ENCODE measurements at places on chromosomes 2 and 18. TPM values are rescaled to one million over a fixed set of nuclear protein-coding genes. Genes with fewer than 3 reads are reported as not detected.

Gene IL36G
- not detected for total RNA-seq

Gene ASB18
- total RNA-seq: not detected

DNA sequence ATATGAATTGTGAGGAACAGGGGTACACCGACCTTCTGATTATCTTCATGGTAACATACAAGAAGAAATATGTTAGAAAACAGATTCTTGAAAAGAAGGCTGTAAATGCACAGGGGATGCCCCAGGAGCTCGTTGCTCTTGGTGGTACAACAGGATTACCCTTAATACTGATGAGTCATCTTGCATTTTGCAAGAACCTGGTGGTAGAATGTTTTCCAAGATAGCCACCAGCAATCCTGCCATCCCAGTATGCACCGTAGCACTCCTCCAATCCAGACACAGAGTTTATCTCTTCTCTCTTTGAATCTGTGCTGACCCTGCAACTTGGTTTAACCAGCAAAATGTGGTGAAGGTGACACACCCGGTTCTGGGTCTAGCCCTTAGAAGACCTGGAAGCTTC lies 238.3 kb downstream of the EN1 start:
- no peaks in the 10 kb centered on the region for H3K36me3 ChIP-seq
- H3K4me1 ChIP-seq: no peaks in the 10 kb centered on the region
- no peak overlapping the region for H3K4me3 ChIP-seq
- DNase-seq: no peak

DNA sequence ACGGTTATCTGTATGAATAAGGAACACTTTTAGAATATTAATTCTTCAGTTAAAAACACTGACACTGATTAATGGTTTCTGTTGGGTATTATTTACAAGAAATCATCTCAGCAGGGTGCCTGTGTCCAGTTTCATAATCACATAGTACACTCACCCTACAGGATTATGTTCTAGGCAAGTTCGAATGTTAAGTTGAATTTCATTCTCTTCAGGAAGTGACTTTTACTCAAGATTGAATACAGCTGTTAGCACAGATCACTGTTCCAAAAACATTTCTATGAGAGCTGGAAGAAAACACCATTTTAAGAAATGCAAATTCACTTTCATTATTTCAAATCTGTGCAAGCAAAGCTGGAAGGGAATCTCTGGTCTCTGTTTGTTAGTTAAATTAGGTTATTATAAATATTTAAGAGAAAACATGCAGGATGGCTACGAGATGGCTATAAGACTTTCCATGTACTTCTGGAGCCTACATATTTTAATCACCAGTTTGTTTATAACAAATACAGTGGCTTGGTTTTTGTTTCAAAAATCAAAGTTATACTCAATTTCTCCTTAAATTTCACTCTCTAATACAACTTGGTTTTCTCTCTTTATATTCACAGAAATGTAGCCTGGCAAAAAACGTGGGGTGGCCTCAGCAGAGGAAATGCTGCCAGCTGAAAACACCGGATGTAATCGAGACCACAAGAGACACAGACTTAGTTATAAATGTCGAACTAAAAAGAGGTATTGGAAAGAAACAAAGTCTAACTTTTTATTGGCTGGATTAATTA lies 65.8 kb downstream of the RBMS1 start:
- H3K27me3 ChIP-seq: no peaks in the 10 kb centered on the region
- H3K27ac ChIP-seq: peak overlapping the region; percentile 48
- H3K4me3 ChIP-seq: peak overlapping the region; percentile 9
- no peaks in the 10 kb centered on the region for H3K4me1 ChIP-seq
- DNase-seq: peak; percentile 77
- no peaks in the 10 kb centered on the region for H3K36me3 ChIP-seq

DNA sequence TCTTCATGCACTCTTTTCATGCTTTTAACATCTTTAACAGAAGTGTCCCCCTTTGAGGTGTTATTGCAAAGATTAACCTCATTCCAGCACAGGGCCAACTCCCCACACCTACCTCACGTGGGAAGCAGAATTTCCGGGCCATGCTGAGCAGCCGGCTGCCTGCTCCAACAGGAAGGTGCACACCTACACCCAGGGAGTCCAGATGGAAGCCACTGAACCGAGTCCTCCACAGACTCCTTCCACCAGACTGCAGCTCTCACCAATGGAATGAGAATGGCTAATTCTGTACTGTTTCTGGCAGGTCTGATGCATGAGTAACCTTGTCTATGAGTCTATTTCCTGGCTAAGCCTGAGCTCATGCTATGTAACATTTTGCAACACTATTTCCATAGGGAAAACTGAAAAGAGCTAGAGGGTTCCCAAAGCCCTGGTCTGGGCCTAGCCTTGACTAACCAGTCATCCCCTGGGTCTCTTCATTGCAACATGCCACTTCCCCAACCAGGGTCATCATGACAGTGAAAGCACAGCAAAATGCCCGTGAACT lies 11.0 kb downstream of the ERFE start:
- H3K4me3 ChIP-seq: no peak overlapping the region
- no peaks in the 10 kb centered on the region for H3K4me1 ChIP-seq
- H3K27me3 ChIP-seq: no peaks in the 10 kb centered on the region
- DNase-seq: no peak
- peaks cover 55% of the 10 kb centered on the region for H3K36me3 ChIP-seq

- H3K4me1 ChIP-seq: no peaks in the 10 kb centered on the region
- DNase-seq: no peak
- H3K27me3 ChIP-seq: no peaks in the 10 kb centered on the region
- H3K36me3 ChIP-seq: peaks cover 4% of the 10 kb centered on the region
- no peak overlapping the region for H3K4me3 ChIP-seq
Observed at GRCh38 chr18:45916302-45916701, 50.8 kb downstream of the EPG5 start.

DNA sequence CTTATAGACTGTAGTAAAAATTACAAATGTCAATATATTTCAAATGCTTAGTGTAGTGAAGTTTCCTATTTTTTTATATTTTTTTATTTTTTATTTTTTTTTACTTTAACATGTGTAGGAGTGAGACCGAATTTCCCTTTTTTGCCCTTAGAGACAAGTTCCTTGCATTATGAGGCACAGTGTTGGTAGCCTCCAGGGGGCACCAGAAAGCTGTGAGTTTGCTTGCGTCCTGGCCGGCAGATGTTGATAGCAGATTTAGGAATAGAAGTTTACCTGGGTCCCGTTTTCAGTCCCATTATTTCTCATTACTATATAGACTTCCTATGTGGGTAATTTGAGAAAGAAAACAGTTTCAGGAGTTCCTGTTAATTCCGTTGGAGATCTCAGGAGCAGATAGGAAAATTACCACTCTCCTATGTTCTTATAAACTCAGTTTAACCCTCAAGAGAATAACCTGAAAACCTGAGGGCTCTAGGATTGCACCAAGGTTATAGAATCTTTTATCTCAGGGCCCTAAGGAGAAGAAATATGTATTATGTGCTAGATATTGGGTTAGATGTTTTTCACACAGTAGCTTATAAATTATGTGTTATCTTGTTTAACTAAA lies 157.5 kb upstream of the SESTD1 start:
- no peaks in the 10 kb centered on the region for H3K27me3 ChIP-seq
- no peaks in the 10 kb centered on the region for H3K4me1 ChIP-seq
- H3K27ac ChIP-seq: no peak overlapping the region
- no peaks in the 10 kb centered on the region for H3K36me3 ChIP-seq
- H3K4me3 ChIP-seq: no peak overlapping the region
- peak; percentile 40 for DNase-seq

DNA sequence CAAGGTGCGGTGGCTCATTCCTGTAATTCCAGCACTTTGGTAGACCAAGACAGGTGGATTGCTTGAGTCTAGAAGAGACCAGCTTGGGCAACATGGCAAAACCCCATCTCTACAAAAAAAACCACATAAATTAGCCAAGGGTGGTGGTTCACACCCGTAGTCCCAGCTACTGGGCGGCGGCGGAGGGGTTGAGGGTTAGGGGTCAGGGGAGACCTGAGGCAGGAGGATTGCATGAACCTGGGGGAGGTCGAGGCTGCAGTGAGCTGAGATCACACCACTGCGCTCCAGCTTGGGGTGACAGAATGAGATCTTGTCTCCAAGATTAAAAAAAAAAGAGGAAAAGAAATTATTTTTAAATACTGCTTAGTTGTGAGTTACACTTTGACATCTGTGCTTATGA lies 1.3 kb upstream of the HTR2B start:
- H3K4me1 ChIP-seq: no peaks in the 10 kb centered on the region
- H3K27me3 ChIP-seq: no peaks in the 10 kb centered on the region
- no peaks in the 10 kb centered on the region for H3K36me3 ChIP-seq
- H3K4me3 ChIP-seq: no peak overlapping the region

DNA sequence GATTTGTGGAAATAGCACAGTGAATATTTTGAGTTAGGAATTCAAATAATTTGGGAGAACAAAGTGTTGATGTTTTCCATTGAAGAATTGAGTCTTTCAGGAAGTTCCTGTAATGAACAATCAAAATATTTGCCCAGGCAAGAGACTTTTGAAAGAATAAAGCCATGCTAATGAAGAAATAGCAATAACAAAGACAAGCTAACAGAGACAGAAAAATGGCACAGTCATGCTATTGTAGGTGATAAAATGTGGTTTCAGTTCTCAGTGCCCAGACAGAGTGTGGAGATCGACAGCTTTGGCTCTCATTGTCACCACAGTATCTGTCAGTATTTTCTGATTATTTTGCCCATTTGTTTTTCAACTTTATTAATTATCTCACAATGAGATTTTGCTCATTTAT lies 490.8 kb upstream of the PIK3C3 start:
- no peaks in the 10 kb centered on the region for H3K27me3 ChIP-seq
- no peak overlapping the region for H3K4me3 ChIP-seq
- no peaks in the 10 kb centered on the region for H3K4me1 ChIP-seq
- no peak overlapping the region for H3K27ac ChIP-seq
- H3K36me3 ChIP-seq: no peaks in the 10 kb centered on the region

DNA sequence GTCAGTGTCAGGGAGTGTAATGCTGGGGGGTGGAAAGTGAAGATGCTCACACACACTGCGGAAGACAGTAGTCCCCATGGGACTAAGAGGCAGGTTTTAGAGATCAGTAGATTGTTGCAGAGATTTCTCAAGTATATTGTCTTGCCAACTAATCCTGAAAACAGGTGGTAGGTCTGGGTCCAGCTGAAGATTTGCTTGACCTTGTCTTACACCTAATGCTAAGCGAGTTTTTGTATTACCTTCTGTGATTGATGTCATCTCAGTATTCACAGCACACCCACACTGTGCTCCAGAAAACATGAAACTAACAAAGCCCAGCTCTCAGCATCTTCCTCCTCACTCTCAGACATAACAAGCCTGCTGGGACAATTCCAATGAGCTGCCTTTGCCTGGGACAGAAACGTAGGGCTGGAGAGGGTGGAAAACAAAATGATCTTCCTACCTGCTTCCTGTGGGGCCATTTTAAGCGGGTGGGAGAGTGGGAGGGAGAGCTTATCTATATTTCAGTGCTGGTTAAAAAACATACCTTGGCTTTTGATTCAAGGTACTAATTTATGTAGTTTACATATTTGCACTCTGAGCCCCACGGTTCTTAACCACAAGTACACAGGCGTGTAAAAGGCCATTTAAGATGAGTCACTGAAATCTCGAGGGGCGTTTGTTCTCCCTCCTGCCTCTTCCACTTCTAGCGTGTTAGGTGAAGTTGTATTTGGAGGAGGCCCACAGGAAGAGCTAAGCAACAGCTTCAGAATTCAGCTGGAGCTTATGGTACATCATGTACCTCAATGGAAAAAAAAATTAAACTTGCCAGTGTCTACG lies 23.1 kb upstream of the RBMS1 start:
- H3K27me3 ChIP-seq: no peaks in the 10 kb centered on the region
- no peak overlapping the region for H3K27ac ChIP-seq
- no peaks in the 10 kb centered on the region for H3K4me1 ChIP-seq
- no peaks in the 10 kb centered on the region for H3K36me3 ChIP-seq
- no peak overlapping the region for H3K4me3 ChIP-seq

Measured in Peyer's patch (tissue), 4 donors.